ENCODE measurements at places on chromosomes 1 and 21. TPM values are rescaled to one million over a fixed set of nuclear protein-coding genes. Genes with fewer than 3 reads are reported as not detected.

DNA sequence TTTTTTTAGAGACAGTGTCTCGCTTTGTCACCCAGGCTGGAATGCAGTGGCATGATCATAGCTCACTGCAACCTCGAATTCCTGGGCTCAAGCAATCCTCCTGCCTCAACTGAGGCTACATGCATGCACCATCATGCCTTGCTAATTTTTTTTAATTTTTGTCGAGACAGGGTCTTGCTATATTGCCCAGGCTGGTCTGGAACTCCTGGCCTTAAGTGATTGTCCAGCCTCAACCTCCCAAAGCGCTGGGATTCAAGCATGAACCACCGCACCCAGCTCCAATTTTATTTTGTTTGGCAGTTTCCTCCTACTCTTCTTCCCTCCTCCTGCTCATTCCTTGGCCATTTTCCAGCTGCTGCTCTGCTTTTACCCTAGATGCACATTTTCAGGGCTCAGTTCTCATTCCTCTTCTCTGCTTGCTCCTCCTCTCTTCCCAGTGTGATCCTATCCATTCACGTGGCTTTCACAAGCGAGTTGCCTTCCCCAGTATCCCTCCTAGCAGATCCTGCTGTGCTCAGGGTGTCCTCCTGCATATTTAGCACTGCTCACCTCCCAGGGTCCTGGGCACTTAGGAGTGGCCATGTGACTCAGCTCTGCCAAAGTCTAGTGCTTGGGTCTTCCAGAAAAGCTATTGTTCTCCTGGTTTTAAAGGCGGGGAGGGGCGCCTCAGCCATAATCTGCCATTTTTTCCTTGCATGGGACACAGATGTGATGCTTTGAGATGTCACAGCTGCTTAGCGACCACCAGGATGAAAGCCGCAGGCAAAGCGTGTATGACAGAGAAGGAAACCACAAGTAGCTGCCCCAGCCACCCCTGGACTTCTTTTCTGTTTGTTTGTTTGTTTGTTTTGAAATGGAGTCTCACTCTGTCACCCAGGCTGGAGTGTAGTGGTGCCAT lies 33.7 kb downstream of the PSEN2 start:
- no peak for DNase-seq

Gene GJA5
- not detected for total RNA-seq

DNA sequence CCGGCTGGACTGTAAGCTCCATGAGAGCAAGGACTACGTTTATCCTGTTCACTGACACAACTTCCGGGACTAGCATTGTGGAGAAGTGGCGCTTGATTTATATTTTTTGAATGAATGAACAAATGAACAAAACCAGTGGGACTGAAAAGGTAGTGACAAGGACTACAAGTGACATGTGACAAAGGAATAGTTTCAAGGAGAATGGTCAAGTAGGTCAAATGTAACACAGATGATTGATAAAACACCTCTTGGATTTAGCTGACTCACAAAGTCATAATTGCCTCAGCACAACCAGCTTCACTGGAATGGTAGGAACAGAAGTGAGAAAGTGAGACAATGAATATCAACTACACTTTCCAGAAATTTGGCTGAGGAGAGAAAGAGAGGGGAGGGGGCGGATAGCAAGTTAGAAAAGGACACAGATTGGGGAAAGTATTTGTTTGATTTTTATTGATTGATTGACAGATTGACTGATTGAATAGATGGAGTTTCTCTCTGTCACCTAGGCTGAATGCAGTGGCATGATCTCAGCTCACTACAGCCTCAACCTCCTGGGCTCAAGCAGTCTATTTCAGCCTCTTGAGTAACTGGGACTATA lies 14.2 kb downstream of the MTF1 start:
- DNase-seq: no peak

DNA sequence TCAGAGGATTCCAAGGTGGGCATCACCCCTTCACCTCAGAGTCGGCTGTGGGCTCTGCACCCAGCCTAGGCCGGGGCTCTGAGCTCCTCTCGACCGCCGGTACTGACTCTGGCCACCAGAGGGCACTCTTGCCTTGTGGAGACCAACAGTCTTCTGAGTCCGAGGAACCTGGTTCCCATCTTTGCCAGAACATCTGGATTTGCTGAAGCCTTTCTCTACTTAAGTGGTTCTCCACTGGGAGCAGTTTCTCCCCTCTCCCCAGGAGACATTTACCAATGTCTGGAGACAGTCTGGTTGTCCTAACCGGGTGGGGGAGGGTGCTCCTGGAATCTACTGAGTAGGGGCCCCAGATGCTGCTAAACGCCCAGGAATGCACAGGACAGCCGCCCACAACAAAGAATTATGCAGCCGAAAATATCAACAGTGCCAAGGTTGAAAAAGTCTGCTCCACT lies 9.4 kb downstream of the ETV3L start:
- DNase-seq: peak; percentile 88

DNA sequence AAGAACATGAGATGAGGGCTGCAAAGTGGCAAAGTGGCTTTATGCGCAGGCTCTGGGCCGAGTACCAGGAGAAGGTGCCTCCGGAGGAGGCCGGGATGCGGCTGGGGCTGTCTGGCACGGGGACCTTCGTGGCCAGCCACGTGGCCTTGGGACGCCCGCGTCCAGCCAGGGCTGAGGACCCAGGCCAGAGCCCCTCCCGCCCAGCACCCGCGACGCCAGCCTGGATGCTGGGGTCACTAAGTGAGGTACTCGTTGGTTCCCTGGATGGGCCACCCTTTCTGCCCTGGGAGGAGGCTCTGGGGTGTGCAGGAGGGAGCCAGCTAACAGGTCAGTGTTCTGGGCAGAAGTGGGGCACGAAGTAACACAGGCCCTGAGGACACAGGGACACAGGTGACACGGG lies 12.6 kb downstream of the SCNN1D start:
- DNase-seq: no peak

- no peak for DNase-seq
These were observed 807.1 kb downstream of the USP25 start for GRCh38 chr21:16536643-16537434.

Gene KCNA2
- total RNA-seq: 0.46 TPM

Gene SLC9C2
- total RNA-seq: not detected

DNA sequence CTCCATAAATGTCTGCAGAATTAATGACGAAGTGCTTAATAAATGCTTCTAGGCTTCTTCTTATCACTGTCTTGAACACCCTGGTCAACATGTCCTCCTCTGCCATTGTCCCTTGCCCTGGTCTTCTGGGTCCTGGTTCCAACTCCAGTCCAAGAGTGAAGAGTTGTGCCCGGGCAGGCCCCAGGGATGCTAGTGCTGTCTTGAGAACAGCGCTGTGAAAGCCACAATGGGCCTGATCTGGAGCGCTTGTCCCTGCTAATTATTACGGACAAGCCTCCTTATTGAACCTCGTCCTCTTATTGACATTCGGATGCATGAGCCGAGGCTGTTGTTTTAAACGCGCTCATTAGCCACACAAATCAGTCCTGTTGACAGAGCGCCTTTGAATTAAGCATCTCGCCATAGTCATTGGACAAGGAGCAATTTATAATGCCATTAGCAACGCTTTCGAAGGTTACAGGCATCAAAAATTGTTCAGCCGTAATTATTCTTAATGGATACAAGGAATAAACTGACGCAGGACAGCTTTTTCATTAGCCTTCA lies 211.6 kb upstream of the POU3F1 start:
- DNase-seq: no peak

GRCh38 chr1:119341372-119341947 lies 27.1 kb upstream of the HAO2 start:
- DNase-seq: no peak

Gene CFAP107
- not detected for total RNA-seq

- DNase-seq: no peak
These were observed 64.3 kb downstream of the TAS1R2 start for GRCh38 chr1:18795002-18795689.

GRCh38 chr1:60937720-60938119 lies 144.6 kb upstream of the NFIA start:
- no peak for DNase-seq

DNA sequence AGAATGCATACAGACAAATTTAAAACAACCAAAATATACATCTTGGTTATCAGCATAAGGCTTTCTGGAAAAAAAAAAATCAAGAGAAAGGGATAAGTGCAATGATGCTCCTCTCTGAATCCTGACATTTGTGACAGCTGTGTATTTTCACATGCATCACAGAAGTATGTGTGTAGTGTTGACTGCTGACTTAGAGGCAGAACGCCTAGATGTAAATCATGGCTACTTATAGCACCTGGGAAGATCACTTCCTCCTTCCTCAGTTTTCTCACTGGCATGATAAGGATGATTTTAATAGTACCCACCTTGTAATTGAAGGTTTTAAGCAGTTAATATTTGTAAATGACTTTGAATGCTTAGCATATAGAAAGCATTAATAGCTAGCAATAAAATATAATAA lies 112.5 kb downstream of the MRPL39 start:
- no peak for DNase-seq

DNA sequence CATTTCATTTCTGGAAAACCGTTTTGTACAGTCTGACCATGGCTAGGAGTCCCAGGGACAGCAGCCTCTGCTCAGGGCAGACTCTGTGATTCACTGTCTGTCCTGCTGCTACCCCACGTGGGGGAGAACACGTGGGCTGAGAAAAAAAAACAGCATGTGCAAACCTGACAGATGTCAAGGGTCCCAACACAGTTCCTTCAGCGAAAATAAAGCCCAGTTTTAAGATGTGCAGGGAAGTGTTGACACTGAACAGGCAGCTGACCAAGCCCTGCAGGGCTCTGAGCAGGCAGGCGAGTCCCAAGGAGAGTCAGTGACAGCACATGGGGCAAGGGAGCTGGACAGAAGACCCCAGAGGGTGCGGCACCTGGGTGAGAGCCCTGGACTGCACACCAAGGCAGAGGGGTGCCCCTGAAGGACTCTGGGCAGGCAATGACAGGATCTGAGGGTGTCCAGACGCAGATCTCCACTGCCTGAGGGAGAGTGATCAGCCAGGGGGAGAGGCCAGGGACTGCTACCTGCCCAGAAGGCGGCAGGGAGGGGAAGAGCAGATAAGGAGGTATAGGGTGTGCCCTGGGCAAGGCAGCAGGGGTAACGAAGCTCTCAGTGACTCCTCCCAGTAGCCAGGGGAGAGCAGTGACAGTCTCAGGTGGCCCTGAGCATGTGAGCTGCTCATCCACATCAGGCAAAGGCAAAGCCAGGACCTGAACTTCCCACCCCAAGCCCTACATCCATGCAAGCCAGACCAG lies 5.1 kb upstream of the SPATC1L start:
- no peak for DNase-seq

Measured in activated T-cell treated with anti-CD3 and anti-CD28 coated beads, Interleukin-2, amount 50 U/mL, for 72 hours (primary cell).